Type B pancreatic cell (in vitro differentiated cells): ENCODE measurements at places on chromosomes 13 and 19.

GRCh38 chr19:47239610-47240296, 8.8 kb upstream of the BBC3 start:
- no peak for DNase-seq

GRCh38 chr19:15161028-15161984, 39.5 kb downstream of the NOTCH3 start:
- DNase-seq: no peak

GRCh38 chr13:78177306-78177705, 258.7 kb upstream of the EDNRB start:
- DNase-seq: no peak

GRCh38 chr19:35063940-35064818, 22.7 kb downstream of the HPN start:
- DNase-seq: no peak

DNA sequence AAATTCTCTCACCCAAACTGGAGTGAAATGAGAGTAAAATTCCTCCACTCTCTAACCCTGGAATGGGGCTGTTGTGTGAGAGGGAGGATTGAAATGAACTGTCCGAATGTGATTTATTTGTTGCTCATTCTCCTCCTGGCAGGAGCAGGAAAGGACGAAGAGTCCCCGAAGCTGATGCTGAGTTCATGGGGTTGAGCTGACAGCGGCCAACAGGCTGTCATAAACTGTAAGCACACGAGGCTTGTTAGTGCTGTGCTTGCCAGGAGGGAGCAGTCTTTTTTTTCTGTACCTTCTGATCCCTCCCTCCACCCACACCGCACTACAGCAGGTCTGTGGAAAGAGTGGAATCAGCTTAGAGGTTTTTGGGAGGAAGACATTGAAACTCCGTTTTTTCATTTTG, 33.1 kb upstream of the ZNF331 start:
- no peak for DNase-seq

GRCh38 chr19:18780631-18781030, 10.5 kb downstream of the COMP start:
- no peak for DNase-seq

DNA sequence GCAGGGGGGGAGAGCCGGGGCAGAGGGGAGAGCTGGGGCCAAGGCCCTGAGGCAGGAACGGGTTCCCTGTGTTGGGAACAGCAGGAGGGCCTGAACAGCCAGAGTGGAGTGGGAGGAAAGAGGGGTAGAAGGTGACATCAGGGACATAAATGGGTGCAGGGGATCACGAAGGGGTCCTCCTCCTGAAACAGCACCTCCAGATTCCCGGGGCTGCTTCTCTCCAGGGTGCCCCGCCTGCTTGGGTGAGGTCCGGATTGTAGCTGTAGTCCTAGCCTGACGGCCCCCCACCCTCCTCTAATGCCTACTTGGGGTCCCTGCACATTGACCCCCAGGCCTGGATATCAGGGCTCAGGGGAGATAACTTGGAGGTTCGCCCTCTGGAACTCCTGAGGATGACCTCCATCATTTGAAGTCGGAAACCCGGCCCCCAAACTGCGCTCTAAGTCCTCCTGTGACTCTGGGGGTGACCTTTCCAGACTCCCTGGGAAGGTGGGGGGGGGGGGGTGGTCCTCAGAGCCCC, 473 bp upstream of the SCN1B start:
- DNase-seq: no peak

GRCh38 chr13:59356607-59357006, 807.1 kb downstream of the DIAPH3 start:
- no peak for DNase-seq

DNA sequence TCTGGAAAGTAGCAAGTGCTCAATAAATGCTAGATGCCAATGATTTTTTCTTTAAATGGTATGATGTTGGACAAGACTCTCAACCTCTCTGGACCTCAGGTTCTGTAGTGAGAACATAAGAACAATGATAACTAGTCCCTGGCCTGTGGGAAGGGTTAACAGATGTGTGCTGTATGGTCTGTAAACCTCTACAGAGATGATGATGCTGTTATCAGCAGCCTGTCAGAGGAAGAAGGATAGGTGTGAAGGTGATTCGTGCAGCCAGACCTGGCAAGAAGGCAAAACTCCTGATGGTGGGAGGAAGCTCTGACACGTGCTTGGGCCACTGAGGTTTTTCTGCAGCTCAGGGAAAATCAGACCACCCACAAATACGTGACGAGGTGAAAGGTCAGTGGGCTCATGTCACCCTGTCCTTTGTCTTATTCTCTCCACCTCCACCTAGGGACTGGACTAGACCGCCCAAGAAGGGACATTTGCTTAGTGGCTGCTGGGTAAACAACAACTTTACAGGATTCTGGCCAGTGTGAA, 36.7 kb upstream of the UBL3 start:
- DNase-seq: no peak

DNA sequence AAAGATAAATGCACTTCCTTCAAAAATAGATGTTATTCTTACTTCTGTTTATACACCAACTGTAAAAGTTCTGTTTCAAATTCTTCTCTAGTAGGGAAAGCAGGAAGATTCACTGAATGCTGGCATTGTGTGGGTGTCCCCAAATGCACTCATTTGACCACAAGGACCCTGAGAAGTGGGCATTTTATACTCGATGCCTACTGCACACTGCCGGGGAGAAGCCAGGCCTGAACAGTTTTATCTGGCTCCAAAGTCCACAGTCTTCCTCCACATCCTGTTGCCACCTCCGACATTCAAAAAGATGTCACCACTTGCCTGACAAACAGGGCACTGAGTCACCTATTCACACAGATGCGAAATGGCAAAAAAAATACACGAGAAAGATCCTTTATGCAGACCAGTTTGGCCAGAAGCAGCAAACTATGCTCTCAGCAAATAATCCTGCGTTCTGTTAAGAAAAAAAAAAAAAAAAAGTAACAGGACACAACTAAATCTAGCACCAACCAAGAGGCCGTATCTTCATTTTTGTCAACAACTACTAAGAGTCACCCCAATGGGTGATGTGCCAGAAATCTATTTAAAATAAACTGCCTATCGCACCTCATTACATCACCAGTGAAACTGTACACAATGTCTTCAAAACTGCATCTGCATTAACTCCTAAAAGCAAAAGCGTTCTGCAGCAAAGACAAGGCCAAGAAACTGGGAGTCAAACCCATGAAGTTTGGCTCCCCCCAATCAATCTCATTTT, 6.2 kb downstream of the ZC3H4 start:
- no peak for DNase-seq
